ENCODE measurements at places on chromosomes 1 and 21.

- DNase-seq: no peak
These were observed 8.2 kb upstream of the CAP1 start for GRCh38 chr1:40032240-40032891.

DNA sequence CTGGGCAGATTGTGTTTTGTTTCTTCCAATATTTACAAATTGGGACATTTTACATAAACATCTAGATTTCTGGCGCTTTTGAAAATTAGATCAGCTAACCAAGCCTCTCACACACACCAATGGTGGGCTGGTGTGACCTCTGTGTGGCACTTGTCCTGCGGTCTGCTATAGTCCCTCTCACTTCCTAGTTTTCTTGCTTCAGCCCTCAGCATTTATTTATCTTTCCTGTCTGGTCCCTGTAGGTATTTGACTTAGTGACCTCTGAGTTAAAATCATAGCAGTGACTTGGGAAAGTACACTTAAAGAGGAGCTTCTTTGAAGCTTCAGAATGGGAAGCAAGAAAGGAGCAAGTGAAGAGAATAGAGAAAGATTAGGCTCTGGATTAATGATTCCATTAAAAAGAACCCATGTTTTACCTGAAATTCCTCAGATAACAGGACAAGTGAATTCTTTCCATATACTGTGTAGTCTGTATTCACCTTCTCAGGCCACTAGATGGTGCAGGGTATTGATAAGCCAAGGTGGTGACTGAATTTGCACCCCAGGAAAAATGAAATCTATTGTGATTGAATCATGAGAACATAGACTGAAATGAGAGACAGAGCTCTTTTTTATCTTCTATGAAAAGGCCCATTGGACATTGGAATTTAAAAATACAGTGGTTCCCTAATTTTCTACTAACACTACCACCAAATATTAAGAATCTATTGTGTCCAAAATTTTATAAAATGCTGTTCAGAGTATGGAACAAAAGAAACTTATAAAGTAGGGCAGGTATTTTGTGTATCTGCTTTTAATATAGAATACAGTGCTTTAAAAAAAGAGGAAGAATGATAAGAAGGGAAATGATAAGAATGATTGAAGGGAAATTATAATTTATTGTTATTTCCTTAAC is 7.1 kb upstream of the DIPK1A start:
- no peak for DNase-seq

GRCh38 chr1:1796466-1796865 is 18.2 kb upstream of the NADK start:
- no peak for DNase-seq

- DNase-seq: no peak
These were observed 22.6 kb downstream of the ANKRD13C start for GRCh38 chr1:70331962-70332361.

GRCh38 chr1:161986328-161986727 is 37.3 kb downstream of the OLFML2B start:
- DNase-seq: peak; percentile 83

- DNase-seq: no peak
These were observed 4.3 kb upstream of the CBR1 start for GRCh38 chr21:36065497-36066036.

DNA sequence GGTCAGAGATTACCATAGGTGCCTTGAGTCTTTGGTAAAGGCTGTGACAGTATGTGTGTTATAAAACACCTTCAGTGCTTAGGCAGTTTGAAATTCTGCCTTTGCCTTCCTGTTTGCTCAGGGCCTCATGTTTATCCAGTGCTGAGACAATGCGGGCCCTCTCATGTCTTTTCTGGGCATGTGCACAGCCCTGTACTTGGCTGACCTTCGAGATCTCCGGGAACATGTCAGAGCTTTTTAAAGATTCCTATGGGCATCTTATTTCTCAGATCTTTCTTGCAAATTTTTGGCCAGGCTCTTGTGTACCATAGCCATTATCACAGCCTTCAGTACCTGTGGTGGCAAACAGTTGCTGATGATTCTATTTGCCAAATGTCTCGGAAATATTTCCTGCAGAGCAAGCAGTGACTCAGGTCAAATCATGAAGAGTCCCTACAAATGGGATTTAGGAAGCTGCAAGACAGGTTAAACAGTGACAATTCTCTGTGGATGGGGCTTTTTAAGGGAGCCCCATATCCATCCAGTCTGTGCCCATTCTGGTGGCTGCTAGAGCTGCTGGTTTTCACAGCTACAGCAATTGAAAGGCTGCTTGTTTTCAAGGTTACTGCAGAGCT is 42.1 kb downstream of the HOOK1 start:
- no peak for DNase-seq

- no peak for DNase-seq
These were observed 10.5 kb upstream of the RBM15 start for GRCh38 chr1:110328700-110329099.

GRCh38 chr21:34770576-34770975 is 101.8 kb downstream of the CLIC6 start:
- DNase-seq: no peak

GRCh38 chr1:59878370-59878769 is 48.2 kb downstream of the CYP2J2 start:
- DNase-seq: no peak

GRCh38 chr21:32197896-32198295 is 81.0 kb downstream of the MIS18A start:
- no peak for DNase-seq

DNA sequence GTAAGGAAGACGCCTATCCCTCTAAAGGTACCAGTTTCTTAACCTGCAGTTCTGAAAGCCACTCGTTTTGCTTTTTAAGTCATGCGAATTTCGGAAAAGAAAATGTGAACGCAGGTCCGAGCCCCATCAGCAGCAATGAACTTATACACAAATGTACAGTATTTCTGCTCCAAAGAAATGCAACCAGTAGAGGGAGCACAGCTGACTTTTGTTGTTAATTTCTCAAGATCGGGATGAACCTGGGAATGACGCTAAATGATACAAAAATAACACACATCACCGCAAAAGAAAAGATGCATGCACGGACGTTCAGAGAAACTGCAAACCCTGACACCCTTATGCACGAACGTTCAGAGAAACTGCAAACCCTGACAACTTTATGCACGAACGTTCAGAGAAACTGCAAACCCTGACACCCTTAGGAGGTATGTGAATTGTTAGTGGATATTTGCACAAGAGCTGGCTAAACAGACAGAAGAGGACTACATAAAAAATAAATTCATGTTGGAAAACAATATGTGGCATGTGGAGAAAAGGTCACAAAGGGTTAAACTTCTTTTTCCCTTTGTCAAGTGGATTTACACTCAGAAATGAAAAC is 3.5 kb upstream of the TIAM1 start:
- no peak for DNase-seq

GRCh38 chr1:156703336-156703735 is 2.0 kb downstream of the CRABP2 start:
- DNase-seq: no peak

GRCh38 chr1:240362826-240363225 is 249.1 kb downstream of the GREM2 start:
- no peak for DNase-seq

DNA sequence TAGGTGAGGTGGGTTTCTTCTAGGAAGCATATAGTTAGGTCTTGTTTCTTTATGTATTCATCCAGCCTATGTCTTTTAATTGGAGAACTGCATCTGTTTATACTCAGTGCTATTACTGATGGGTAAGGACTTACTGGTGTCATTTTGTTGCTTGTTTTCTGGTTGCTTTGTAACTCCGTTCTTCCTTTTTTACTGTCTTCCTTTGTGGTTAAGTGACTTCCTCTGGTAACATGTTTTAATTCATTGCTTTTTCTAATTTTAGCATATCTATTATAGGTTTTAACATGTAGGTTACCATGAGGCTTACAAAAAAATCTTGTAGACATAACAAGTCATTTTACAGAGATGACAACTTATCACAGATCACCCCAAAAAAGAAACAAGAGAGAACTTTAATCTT is 160.8 kb downstream of the VAV3 start:
- DNase-seq: no peak

GRCh38 chr1:61253912-61254633 is 171.7 kb downstream of the NFIA start:
- DNase-seq: no peak

DNA sequence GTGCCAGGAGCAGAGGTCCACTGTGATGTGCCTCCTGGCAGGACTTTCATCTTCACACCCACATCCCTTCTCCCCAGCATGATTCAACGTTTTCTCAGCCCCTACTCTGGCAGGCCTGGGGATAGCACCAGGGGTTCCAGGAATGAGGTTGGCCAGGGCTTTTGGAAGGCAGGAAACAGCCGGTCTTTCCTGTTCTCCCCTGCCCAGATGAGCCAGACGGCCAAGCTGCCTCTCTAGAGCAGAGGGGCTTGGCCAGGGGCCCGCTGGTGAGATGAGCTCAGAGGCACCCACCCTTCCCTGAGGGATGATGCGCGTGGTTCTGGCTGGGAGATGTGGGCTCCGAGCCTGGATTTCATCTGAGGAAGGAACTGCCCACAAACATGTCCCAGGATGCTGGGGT is 4.3 kb upstream of the MFAP2 start:
- DNase-seq: peak; percentile 86

DNA sequence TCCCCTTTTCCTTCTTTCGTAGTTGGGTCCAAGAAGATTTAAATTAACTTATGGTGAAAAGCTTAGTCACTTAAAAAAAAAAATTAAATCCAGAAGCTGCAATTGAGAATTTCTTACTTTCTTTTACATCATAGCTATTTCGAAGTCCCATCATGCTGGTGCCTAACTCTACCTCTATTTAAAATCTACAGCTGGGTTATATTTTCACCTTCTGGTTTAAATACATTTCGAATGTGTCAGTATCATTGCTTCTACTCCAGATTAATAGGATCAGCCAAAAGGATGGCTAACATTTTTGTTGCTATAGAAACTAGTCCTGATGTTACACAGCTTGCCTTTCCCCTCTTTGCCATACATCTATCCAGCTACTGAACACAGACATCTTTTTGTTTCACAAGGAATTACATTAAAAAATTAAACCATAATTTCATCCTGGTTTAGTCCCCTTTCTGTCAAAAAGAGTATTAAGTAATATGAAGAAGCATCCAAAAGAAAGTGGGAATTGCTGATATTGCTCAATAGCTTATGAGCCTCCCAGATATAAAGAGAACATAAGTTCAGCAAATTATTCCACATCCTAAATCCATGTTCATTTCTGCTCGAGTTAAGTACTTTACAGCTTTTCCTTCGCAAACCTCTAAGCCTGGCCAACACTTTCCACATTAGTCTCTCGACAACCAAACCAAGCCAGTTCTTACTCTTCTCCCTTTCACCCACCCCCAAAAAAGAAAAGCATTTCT is 396.7 kb upstream of the DAB1 start:
- DNase-seq: no peak

DNA sequence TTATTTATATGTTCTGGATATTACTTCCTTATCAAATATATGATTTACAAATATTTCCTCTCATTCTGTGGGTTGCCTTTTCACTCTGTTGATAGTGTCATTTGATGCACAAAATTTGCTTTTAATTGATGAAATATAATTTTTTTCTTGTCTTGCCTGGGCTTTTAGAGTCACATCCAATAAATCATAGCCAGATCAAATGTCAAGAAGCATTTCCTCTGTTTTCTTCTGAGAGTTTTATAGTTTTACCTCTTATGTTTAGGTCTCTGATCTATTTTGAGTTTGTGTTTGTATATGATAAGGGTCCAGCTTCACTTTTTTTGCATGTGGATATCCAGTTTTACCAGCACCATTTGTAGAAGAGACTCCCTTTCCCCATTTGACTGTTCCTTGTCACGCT is 29.5 kb downstream of the CD46 start:
- no peak for DNase-seq

GRCh38 chr1:234842726-234843641 is 233.0 kb upstream of the IRF2BP2 start:
- DNase-seq: no peak

- peak; percentile 80 for DNase-seq
These were observed 115.7 kb upstream of the IPO9 start for GRCh38 chr1:201713086-201713810.

DNA sequence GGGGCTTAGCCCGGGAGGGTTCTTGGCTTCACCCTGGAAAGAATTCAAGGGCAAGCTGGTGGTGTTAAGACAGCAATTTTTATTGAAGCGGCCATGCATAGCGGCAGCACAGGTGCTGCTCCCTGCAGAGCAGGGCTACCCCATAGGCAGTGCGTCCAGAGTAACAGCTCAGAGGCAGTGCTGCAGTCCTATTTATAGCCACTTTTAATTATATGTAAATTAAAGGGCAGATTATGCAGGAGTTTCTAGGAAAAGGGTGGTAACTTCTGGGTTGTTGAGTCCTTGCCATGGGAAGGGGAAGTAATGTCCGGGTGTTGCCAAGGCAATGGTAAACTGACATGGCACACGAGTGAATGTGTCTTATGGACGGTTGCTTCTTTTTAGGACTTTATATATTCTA is 57.0 kb downstream of the VPS26C start:
- no peak for DNase-seq

DNA sequence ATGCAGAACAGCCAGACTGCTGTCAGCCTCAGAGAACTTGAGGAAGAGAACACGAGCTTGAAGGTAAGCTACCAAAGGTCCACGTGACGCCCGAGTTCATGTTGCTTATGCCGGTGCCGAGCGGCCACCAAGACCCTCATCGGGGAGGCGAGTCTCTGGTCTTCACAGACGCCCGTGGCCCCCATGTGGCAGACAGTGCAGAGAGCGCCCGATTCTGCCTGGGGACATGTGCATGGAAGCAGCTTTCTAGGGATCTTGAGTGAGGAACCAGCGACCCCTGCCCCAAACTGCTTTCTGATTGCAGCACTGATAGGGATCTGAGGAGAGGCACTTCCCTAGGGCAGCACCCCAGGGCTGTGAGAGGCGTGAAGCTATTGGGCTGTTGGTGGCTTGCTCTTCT is 56.3 kb upstream of the DIP2A start:
- DNase-seq: no peak

DNA sequence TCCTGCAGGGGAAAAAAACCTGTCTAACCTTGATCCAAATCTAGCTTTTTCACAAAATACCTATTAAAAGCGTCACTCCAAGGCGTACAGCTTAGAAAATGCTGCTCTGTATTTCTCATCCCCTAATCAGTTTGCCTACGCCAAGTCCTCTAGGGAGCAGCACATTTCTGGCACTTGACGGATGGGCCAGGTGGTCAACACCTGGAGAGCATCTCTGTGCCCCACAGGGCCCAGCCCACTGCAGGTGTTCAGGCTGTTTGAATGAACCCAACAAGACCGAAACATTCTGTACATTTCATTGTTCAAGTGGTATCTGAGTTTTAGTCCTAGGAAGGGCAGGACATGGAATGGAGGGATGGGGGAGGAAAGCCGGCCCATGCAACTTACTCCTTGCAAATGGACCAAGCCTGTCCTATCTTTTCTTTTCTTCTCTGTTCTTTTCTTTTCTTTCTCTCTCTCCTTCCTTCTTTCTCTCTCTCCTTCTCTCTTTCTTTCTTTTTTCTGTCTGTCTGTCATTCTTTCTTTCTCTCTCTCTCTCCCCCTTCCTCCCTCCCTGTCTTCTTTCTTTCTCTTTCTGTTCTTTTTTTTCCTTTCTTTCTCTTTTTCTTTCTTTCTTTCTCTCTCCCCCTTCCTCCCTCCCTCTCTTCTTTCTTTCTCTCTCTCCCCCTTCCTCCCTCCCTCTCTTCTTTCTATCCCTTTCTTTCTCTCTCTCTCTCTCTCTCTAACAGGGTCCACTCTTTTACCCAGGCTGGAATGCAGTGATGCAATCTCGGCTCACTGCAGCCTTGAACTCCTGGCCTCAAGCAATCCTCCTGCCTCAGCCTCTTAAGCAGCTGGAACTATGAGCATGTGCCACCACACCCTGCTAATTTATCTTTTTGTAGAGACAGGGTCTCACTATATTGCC is 29.1 kb downstream of the IGFN1 start:
- DNase-seq: no peak

- no peak for DNase-seq
These were observed 12.6 kb downstream of the DFFB start for GRCh38 chr1:3869751-3870301.

All from left hindlimb (tissue), 1 donor.